ENCODE measurements at places on chromosomes 1 and 21.

DNA sequence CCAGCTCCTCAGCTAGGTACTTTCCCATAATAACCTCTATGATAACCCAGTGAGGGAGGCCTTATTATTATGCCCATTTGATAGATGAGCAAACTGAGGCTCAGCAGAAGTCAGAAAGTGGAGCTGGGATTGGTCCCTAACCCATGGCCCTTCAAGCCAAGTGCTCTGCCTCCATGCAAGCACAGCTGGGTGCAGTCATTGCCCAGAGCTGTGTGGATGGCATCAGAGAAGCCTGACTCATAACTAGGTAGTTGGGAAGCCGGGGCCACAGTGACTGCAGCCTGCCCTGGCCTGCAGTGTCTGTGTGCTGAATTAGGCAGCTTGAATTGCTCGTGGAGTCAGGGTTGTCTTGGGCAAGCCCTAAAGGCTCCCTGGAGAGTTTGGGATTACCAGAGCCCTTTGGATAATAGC is 89.9 kb upstream of the SLC2A1 start:
- no peak for DNase-seq

- DNase-seq, result peak; percentile 19
Measured at GRCh38 chr1:158978730-158979129, 31.0 kb upstream of the IFI16 start.

- no peak for DNase-seq
Measured at GRCh38 chr1:153441238-153441755, 19.2 kb downstream of the S100A7 start.

- DNase-seq, result no peak
Measured at GRCh38 chr1:207817166-207817565, 65.3 kb downstream of the CD46 start.

GRCh38 chr1:51299981-51300670 is 30.2 kb downstream of the TTC39A start:
- no peak for DNase-seq

DNA sequence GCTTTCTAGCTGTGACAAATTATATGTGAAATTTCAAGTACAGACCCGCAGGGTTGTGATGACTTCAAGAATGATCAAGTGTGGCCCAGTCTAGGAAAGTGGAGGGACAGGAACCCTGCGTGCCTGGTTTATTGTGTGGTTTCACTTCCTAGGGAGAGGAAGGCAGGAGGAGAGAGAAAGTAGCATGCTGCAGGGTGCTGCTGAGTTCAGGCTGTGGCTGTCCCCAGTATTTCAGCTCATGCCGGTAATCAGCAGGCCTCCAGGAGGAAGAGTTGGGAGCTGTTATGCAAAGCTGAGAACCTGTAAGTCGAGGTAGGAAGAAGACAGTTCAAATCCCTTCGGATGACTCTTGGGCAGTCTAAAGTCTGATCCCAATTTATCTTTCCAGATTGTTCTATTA is 140.4 kb downstream of the ROR1 start:
- no peak for DNase-seq

DNA sequence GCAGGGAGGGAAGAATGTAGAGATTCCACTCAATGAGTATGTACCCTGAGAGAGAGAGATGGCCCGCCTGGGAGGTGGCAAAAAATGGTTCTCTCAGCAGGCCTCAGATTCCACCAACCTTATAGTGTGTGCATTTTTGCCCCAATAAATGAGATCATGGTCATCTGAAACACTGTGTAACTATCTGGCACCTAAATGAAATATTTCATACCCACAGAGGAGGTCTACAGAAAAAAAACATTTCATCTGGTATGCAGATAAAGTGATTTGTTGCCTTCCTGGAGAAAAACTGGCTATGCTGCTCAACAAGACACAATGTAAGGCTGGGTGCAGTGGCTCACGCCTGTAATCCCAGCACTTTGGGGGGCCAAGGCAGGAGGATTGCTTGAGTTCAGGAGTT is 4.9 kb downstream of the TMCO2 start:
- no peak for DNase-seq

GRCh38 chr1:22257290-22258275 is 114.7 kb upstream of the WNT4 start:
- no peak for DNase-seq

- no peak for DNase-seq
Measured at GRCh38 chr1:7519861-7520395, 251.2 kb upstream of the VAMP3 start.

- peak; percentile 26 for DNase-seq
Measured at GRCh38 chr1:19344372-19344810, 32.3 kb downstream of the SLC66A1 start.

GRCh38 chr1:89538361-89538760 is 13.7 kb downstream of the LRRC8B start:
- DNase-seq, result no peak

- DNase-seq, result no peak
Measured at GRCh38 chr1:35845766-35846165, 37.2 kb upstream of the AGO1 start.

GRCh38 chr1:150479927-150480352 is 7.3 kb upstream of the TARS2 start:
- no peak for DNase-seq

GRCh38 chr1:25034736-25035522 is 104.9 kb upstream of the RUNX3 start:
- no peak for DNase-seq

GRCh38 chr1:36136535-36136934 is 11.5 kb upstream of the COL8A2 start:
- DNase-seq, result no peak

- no peak for DNase-seq
Measured at GRCh38 chr21:32717851-32718316, 9.9 kb downstream of the SYNJ1 start.

DNA sequence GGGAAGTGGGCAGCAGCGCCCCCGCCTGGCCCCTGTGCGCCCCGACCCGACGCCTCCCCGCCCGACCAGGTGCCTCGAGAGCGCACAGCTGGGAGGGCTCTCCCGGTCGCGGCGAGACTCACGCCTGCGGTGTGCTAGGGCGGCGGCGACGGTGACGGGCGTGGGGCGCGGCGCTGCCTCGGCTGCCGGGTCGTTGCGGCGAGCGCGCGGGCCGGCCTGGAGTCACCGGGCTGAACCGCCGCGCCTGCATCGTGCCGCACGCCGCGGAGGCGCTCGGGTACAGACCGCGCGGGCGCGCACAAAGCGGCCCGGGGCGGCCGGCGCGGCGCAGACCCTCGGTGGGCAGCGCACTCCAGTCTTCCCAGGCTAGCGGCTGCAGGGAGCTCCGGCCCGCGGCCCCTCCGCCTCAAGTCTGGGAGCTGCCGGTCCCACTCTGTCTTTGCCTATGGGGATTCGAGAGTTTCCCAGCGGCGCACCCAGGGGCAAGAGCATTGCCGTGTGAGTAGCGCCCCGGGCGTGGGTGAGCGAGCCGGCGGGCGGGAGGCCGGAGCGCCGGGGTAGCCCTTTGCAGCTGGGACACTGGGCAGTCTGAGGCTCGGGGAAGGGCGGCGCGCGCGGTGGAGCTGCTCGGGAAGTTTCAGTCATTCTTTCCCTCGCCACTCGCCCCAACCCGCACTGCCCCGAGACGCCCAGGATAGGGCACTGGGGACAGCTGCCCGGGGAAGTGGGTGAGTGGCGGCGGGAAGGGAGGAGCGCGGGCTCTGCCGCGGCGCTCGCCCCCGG is at the start of gene SLC35F3:
TSS of gene SLC35F3 (plus strand) at position 44 of the 783 bp plus-strand sequence.
- peak; percentile 53 for DNase-seq

DNA sequence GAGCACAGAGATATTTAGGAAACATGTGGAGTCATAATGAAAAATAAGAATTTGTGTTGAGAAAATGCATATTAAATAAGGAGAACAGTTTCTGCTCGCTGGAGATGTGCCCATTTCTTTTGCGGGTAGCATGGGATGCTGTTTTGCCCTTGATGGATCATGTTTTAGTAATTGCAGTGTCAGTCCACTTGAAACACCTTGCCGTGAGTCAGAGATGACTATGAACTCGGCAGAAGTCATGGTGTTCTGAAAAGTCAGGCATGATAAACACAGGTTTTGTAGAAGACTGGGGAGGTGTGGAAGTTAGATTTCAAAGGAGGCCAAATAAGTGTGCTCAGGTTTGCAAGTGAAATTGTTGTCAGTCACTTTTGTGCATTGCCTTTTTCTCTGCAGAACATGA is 315.0 kb upstream of the LRRC7 start:
- DNase-seq, result no peak

GRCh38 chr21:29719521-29719920 is 220.3 kb downstream of the GRIK1 start:
- no peak for DNase-seq

DNA sequence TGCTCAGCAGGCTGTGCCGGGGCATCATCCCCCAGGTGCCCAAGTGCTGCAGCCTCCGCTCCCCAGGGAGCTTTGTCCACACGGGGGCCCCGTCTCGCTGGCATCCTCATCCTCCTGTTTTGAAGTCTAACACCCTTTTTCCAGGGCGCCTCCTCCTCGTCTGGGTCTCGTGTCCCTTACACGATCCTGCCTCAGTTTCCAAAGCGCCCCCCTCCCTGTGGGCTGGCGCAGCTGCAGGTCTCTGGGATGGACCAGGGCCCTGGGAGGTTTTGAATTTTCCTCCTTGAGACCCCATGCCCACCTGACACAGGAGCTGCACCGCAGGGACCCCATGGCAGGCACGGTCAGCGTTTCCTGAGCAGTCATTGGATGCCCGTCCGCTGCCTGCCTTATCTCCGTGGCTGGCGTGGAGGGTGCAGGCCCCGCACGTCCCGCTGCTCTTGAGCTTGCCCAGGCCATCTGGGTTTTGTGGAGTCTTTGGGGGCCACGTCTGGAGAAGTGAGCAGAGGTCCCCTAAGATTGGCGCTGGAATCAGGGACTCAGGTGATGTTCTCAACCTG is 37.4 kb upstream of the DIP2A start:
- no peak for DNase-seq

DNA sequence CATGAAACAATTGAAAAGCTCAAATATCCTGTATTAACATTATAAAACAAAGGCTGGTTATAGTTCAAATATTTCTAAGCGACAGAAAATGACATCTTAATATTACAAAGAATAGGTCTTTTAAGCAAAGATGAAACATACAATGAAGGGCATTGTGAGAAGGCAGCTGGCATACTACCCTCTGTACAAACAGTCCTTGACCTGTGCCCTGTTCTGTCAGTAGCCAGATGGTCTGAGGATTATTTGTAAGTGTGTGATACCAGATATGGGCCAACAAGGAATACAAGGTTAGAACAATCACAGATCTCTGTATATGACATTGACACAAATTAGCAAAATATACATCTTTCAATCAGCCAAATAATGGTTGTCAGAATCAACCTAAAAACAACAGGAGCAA is 1350.4 kb downstream of the AMY1C start:
- DNase-seq, result no peak

DNA sequence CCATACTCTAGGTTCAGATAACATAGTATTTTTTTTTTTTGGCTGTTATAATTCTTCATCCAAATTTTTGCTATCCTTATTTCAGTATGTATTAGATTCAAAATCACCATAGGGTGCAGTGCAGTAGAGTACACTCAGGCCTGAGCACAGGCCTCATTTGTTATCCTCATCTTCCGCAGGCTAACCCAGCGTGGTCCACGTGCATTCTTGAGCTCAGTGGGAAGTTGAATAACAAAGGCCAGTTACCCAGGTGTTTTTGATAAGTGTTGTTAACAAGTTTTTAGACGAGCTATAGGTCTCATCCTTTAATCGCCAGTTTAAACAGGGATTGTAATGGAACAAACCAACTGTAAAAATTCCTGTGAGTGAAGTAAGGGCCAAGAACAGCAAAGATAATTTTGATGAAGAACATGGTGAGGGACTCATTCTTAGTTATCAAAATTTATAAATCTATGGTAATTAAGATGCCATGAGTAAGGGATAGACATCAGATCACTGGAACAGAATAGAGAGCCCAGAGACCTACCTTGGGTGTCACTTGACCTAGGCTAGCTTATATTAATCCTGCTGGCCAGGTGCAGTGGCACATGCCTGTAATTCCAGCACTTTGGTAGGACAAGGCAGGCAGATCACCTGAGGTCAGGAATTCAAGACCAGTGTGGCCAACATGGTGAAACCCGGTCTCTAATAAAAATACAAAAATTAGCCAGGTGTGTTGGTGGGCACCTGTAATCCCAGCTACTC is 22.0 kb downstream of the FLVCR1 start:
- no peak for DNase-seq

GRCh38 chr1:226268421-226269124 is 40.4 kb downstream of the LIN9 start:
- DNase-seq, result no peak

DNA sequence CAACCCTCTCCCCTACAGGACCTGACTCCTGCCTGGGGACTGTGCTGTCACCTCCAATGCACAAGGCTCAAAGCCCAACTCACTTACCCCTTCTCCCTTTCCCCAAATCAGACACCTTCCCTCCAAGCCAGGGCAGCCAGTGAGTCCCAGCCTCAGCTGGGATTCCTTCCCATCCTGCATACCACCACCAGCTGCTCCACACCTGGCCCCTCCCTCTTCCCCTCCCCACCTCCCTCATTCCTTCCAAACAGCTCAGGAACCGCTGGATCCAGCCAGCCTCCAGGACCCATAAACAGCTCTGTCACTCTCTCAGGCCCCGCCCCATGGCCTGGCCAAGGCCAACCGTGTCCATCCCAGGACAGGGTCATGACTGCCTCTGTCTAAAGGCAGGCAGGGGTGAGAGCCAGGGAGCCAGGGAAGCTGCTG is 41.4 kb downstream of the ACOT7 start:
- DNase-seq, result no peak

- DNase-seq, result no peak
Measured at GRCh38 chr1:229106526-229107125, 164.3 kb upstream of the RAB4A start.

DNA sequence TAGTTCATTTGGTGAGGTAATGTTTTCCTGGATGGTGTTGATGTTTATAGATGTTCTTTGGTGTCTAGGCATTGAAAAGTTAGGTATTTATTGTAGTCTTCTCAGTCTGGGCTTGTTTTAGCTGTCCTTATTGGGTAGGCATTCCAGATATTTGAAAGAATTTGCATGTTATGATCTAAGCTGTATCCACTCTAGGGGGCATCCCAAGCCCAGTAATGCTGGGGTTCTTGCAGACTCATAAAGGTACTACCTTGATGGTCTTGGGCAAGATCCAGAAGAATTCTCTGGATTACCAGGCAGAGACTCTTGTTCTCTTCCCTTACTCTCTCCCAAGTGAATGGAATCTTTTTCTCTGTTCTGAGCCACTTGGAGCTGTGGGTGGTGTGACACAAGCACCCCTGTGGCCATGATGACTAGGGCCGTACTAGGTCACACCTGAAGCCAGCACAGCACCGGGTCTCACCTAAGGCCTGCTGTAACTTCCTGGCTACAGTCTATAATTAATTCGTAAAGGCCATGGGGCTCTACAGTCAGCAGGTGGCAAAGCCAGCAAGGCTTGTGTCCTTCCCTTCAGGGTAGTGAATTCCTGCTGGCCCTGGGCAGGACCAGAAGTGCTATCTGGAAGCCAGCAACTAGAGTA is 74.8 kb upstream of the PDE4B start:
- no peak for DNase-seq

DNA sequence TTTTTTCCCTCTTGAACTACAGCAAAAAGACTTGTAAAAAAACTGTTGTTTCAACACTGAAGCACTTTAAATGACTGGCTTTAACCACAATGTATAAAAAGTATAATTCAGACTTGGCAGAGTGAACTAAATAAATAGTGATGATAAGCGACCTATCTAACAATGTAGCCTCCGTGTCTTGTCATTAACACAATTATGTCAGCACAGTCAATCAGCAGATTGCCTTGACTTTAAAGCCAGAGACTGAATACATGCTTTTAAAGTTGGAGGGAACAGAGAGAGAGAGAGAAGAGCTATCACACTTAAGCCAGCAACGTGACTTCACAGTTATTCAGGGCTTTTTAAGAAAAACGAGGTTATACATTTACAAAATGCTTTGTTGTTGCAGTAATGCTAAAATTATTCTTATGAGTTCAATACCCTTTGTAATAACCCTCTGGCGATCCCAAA is 378.1 kb downstream of the LMO4 start:
- DNase-seq, result no peak

- no peak for DNase-seq
Measured at GRCh38 chr1:95384567-95384966, 150.6 kb downstream of the RWDD3 start.

Measured in T-helper 2 cell (primary cell).